ENCODE measurements at places on chromosomes 3 and 15.

DNA sequence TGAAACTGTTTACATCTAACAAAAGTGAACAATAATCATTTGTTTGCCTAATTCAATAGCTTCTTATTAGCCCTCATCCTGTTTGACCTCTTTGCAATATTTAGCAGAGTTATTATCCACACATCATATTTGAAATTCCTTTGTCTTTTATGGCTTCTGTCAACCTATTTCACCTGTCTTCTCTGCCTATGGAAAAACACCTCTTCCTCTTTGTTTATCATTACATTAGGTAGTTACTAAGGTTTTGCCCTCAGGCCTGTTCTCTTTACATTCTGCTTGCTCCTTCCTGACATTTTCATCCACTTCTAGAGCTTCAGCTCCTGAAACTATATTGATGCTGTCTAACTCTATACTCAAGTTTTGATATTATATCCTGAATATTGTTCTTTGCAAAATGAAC lies 183.0 kb downstream of the SUCNR1 start:
- DNase-seq: no peak

GRCh38 chr15:49040151-49040550 lies 6.1 kb downstream of the SECISBP2L start:
- DNase-seq: no peak

- DNase-seq: no peak
Measured at GRCh38 chr3:49880581-49881315, 11.0 kb upstream of the CAMKV start.

DNA sequence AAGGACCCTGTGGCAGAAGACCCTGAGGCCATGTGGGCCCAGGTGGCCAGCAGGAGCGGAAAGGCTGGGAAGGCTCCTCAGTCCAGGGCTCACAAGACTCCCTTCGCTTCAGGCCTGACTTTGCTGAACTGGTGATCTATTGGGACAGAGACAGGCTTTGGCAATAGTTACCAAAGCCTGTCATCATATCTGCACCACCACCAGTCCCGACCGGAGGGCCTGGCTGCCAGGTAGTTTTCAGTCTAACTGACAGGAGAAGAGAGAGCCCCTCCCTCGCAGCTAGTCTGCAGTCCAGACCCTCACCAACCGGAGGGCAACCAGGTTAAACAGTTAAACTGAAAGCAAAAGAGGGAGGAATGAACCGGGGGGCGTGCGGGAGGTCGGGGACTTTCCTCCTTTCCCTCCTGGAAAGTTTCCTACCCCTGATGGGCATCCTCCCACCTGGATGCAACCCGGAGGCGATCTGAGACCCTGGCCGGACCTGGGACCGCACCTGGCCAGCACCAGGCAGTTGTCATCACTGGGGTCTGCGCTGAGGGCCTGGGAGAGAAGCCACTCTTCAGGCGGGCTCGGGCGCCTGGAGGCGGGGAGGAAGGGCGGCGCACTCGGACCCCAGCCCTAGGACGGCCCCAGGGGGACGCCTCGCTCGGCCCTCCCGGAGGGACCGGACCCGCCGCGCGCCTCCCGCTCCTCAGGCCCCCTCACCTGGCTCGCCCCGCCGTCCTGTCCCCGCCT lies 435 bp downstream of the RAB27A start:
- DNase-seq: peak; percentile 48

DNA sequence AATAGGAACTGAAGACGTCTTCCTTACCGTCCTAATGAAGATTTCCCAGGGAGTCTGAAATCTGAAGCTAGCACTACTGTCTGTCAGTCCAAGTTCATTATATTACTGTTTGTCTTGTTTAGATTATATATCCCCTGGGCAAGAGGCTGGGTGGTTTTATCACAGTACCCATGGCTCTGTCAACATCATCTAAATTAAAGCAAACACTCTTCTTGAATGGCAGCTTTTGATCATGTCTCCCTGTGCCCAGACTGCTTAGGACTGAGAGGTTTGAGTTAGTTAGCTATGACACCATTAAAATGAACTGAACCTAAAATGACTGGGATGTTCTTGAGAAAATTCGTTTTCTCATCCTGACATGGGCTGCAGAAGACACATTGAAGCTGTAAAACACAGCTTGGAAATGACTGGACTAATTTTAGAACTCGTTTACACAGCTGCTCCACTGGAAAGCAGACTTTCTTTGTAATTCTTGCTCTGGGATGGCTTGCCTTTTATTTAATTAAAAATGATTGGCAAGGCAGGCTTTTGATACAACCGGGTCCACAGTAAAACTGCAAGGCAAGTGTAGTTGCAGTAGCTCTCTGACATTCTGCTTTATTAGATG lies 243.5 kb downstream of the MFSD1 start:
- peak; percentile 53 for DNase-seq
